Central memory CD4-positive, alpha-beta T cell (primary cell): ENCODE measurements at places on chromosomes 1 and 21.

DNA sequence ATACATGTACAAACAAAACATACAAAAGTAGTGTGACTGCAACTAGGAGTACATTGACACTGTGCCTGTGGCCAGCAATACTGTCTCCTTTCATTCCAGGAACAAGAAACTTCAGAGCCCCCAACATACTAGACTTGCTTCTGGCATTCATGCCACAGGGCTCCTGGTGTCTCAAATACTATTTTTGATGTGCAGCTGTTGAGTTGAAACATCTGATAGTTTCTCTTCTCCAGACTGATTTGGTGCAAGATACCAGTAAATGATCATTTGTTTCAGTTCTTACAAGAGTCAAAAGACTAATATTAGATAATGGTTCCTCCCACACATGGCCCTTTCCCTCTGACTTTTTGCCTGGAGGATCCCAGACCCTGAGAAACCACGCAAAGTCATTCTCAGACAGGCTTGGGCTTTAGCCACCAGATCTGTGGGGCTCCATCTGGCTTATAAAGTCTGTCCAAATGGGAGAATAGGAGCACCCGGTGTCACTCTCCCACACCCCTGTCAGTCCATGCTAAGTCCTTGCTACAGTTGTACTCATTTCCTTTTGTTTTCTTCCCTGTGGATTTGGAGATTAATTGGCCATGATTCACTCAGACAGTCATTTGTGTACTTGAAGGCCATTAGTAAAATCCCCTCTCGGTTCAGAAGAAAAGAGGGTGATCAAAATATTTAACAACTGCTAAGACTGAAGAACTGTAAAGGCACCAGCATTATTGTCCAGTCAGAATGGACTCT lies 163.5 kb upstream of the RUNX1 start:
- no peak for DNase-seq

DNA sequence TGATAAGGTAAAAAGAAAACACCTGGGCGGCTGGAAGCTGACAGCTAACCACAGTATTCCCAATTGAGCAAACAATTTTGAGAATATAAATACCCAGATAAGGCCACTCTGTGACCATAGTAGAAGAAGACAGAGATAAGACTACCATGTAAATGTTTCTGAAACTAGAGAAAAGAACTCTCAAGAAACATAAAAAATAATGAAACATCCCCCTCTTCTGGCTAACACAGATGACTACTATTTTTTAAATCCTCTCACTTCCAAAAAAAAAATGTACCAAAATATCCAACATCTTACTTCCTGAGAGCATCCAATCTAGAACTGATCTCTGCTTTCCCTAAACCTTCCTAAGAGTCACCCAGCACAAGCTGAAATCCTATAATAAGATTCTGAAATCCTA lies 125.9 kb downstream of the HFM1 start:
- DNase-seq: no peak

- no peak for DNase-seq
Measured at GRCh38 chr1:44970317-44970716, 16.1 kb downstream of the EIF2B3 start.

- no peak for DNase-seq
Measured at GRCh38 chr1:181143102-181143859, 54.8 kb downstream of the IER5 start.

GRCh38 chr1:29884740-29885139 lies 648.4 kb downstream of the PTPRU start:
- no peak for DNase-seq

- no peak for DNase-seq
Measured at GRCh38 chr1:116832308-116832931, 77.3 kb upstream of the PTGFRN start.
